Trophoblast cell (in vitro differentiated cells and primary cell): ENCODE measurements at places on chromosomes 3 and 15.

GRCh38 chr3:16913264-16913580 is 28.5 kb downstream of the PLCL2 start:
- no peak for DNase-seq

GRCh38 chr3:27176256-27176655 is 192.9 kb downstream of the NEK10 start:
- no peak for DNase-seq

DNA sequence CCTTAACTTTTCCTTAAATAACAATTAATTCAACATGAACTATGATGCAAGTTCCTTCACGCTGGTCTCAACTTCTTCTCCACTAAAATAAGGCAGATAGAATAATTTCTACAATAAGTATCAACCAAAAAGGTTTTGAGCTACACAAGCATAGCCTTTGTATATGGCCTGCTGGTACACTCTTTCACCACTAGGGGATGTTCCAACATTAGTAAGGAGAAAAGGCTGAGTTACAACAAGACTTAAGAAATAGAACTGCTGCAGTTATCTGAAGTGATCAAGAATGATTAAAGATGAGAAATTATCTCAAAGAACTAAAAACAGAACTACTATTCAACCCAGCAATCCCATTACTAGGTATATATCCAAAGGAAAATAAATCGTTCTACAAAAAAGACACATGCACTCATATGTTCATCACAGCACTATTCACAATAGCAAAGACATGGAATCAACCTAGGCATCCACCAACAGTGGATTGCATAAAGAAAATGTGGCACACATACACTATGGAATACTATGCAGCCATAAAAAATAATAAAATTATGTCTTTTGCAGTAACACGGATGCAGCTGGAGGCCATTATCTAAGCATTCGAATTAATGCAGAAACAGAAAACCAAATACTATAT is 14.4 kb downstream of the ATP13A3 start:
- peak; percentile 25 for DNase-seq

DNA sequence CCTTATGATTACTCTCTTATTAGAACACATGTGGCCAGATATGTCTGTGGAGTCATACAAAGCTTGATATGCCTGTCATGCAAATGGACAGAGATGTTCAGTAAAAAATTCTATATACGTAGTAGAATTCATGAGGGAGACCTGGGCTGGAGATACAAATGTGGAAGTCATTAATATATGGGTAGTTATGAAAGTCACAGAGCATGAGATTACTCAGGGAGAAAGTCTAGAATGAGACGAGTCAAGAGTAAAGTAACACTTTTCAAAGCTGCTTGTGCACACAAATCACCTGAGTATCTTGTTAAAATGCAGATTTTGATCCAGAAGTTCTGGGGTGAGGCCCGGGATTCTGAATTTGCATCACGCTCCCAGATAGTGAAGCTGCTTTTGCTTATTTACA is 28.4 kb downstream of the OXSM start:
- DNase-seq: no peak

GRCh38 chr3:145952536-145952935 is 208.4 kb downstream of the PLOD2 start:
- DNase-seq: no peak

- no peak for DNase-seq
Observed at GRCh38 chr3:111616417-111617105, 21.4 kb upstream of the ZBED2 start.

GRCh38 chr15:62649793-62650420 is 392.6 kb upstream of the TPM1 start:
- no peak for DNase-seq

DNA sequence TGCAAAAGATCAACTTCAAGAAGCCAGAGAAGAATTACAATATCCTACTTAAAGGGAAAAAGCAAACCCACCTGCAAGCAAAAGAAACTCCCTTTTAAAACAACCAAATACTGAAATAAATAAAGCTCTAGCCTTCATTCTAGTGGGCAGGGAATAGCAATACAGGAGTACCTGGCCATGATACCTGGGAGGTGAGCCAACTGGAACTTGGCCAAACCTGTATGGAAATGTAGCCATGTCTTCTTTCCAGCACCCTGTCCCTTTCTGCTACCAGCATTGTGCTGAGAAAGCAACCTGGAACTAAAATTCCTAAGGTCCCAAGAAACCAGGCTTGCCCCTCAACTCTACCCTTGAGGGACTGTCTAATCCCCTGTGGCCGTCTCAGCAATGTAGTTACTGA is 530.0 kb downstream of the EPHB1 start:
- no peak for DNase-seq

GRCh38 chr15:68347392-68347791 is 69.8 kb downstream of the FEM1B start:
- no peak for DNase-seq

DNA sequence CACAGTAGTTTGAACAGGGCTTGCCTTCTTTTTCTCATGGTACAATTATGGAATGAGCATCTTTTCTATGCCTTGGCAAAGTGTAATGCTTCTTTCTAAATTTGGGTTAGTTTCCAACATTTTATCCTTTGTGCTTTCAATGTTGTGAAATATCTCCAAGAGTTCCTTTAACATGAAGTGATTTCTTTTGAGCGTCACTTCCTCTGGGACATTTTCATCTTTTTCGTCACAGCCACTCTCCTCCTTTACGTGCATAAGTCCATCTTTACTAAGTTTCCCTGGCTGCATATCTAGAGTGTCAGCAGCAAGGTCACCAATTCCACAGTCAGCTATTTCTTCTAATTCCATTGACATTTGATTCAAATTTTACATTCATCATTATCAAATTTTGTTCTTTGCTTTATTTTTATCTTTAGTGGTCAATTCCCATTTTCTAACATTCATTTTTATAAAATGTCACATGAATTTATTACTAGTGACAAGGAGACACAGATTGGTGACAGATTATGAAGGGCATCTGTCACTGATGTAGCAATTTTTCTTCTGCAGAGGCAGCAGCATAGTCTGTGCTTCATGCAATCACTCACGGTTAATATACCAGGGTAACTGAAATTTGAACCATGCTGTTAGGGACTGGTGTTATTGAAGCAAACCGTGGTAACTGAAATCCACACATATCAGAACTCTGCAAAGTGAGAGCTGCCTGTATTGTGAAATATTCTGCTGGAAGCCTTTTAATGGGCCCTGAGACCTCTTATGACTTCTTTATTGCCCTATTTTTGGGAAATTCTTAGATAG is 126.5 kb upstream of the THBS1 start:
- peak; percentile 20 for DNase-seq

DNA sequence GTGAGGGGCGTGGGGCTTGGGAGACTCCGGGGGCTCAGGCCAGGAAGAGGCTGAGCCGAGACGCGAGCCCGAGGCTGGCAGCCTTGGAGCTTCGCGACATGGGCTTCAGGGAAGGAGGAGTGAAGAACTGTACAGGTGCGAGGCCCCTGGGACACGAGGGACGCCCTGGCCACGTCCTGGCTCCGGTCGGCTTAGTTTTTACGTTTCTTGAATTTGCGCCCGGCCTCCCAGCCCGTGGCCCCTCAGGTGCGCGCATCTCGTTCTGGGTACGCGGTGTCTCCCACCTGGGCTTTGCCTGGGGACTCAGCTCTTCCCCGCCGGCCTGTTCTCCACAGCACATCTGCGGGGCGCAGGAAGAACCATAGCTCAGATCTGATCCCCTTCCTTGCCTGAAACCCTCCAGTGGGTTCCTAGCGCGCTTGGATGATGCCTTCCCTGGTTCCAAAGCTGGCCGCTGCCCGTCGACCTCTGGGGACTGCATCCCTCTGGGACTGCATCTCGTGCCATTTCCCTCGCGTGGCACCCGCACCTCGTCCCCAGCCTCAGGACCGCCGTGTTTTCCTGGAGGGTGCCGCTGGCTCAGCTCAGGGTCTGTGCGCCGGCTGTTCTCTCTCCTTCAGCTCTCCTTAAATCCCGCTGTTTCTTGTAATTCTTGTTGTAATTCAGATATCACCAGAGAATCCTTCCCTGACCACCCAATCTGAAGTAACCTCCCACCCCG is 614 bp downstream of the CHCHD6 start:
- no peak for DNase-seq

GRCh38 chr3:64190517-64191515 is 34.5 kb downstream of the PRICKLE2 start:
- DNase-seq: peak; percentile 91

GRCh38 chr3:23157331-23157730 is 45.8 kb upstream of the UBE2E2 start:
- no peak for DNase-seq

GRCh38 chr3:160909917-160910316 is 153.9 kb downstream of the PPM1L start:
- DNase-seq: no peak

DNA sequence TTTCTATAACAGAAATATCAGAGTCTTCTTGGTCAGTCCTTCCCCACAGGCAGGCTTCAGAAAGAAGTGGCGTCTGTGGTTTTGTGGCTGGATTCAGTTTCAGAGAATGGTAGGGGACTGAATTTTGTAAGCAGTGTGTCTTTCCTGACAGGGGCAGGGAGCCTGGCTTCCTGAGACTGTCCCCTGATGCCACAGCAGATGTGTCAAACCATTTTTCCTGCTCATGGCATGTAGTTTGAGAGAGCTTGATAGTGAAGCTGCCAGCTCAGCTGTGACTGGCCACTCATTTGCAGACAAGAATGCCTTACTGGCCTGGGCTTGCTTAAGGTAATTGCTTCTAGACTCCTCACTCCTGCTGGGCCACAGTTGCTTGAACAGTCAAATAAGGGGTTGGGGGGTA is 26.4 kb downstream of the LARS2 start:
- DNase-seq: no peak

DNA sequence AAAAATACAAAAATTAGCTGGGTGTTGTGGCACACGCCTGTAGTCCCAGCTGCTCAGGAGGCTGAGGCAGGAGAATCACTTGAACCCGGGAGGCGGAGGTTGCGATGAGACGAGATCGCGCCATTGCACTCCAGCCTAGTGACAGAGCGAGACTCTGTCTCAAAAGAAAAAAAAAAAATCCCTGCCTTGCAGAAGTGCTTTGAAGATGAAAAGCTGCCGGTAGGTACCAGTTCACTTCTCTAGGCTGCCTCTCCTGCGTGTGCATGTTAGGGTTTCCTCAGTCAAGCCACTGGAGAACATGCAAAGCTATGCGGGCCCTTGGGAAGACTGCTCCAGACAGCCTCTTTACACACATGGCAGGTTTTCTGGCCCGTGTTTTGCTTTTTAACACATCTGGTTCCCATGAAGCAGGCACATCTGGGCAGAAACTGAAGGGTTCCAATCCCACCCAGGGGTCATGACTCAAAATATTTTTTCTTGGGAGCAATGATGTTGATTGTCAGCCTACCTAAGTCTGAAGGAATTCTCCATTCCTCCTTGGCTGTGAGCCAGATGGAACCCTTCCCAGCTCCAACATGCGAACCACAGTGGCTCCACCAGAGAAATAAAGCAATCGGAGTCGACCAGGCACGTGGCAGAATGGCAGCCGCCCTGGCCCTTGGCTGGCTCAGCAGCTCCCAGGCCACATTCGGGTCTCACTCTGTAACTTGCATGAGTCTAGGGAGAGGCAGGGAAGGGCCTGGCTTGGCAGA is 29.6 kb downstream of the MGLL start:
- no peak for DNase-seq

- DNase-seq: no peak
Observed at GRCh38 chr15:39860200-39860599, 59.9 kb downstream of the GPR176 start.

GRCh38 chr3:154122552-154122911 is 1.3 kb downstream of the ARHGEF26 start:
- no peak for DNase-seq

DNA sequence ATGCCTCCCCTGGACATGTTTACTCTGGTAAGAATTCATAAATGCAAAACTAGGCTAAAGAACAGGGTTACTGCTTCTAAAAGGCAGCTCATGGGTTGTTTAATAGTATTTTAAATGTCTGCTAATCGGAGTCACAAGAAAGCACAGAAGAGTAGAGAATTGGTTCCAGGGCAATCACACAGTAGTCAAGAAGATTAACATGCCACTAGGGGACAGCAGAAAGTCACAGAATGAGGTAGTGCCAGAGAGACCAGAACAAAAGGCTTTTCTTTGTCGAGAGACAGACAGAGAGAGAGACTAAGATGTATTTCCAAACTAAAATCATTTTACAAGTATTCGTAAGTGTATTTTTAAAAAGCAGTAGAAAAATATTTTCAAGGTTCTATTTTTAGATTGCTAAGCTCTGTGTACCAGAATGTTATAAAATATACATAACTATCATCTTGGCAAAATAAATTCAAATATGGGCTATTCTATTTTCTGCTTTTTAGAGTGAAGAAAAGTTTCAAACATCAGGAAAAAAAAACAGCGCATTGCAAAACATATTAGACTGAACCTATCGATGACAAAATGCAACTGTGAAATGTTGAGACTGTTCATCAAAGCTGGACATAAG is 78.3 kb upstream of the CDIN1 start:
- peak; percentile 58 for DNase-seq

GRCh38 chr3:63824309-63824708 is 5.2 kb downstream of the C3orf49 start:
- DNase-seq: no peak

DNA sequence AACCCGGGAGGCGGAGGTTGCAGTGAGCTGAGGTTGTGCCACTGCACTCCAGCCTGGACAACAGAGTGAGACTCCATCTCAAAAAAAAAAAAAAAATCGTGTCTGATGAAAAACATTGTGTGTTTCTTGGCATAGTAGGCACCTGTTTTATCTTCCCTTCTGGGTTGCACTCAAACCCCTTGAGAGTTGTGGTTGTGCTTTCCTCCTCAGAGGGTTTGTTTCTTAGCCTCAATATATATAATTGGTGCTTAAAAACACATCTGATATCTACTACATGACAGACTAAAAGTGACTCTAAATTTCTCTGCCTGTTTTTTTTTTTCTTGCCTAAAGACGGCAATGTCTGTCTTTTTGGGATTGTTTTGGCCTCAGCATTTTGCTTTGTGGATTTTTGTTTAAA is 7.6 kb downstream of the NR1D2 start:
- no peak for DNase-seq

- peak; percentile 2 for DNase-seq
Observed at GRCh38 chr3:2156244-2156847, 57.7 kb downstream of the CNTN4 start.

DNA sequence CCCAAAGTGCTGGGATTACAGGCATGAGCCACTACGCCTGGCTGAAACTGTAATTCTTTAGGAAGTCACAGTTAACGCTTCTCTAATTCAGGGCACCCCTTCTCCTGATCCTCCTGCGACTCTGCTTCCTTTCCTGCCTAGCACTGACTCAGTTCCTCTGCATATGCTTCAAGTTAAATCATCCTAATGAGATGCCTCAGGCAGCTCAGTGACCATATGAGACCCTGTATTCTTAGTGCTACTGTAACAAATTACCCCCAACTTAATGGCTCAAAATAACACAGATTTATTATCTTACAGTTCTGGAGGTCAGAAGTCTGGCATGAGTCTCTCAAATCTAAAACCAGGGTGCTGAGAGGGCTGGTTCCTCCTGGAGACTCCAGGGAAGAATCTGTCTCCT is 271.8 kb upstream of the LYSMD4 start:
- DNase-seq: no peak

GRCh38 chr3:125358923-125359322 is 16.2 kb downstream of the ZNF148 start:
- DNase-seq: no peak
